Pancreas (tissue), 10 donors: ENCODE measurements at places on chromosomes 13 and 19. TPM values are rescaled to one million over a fixed set of nuclear protein-coding genes. Genes with fewer than 3 reads are reported as not detected.

- no peaks in the 10 kb centered on the region for H3K36me3 ChIP-seq
- H3K27ac ChIP-seq = no peak overlapping the region
- H3K4me3 ChIP-seq = no peak overlapping the region
- H3K27me3 ChIP-seq = no peaks in the 10 kb centered on the region
- no peak for DNase-seq
These were observed 164.0 kb downstream of the KLF5 start for GRCh38 chr13:73222627-73223305.

MEIS3 gene
- total RNA-seq = 4.1 TPM

MCEMP1 gene
- total RNA-seq = not detected

GRCh38 chr19:41804336-41804735 lies 7.9 kb downstream of the CEACAM3 start:
- H3K36me3 ChIP-seq = no peaks in the 10 kb centered on the region
- H3K27me3 ChIP-seq = no peaks in the 10 kb centered on the region
- no peak for DNase-seq
- no peaks in the 10 kb centered on the region for H3K4me1 ChIP-seq

ATP8A2 gene
- total RNA-seq = 0.06 TPM

DNA sequence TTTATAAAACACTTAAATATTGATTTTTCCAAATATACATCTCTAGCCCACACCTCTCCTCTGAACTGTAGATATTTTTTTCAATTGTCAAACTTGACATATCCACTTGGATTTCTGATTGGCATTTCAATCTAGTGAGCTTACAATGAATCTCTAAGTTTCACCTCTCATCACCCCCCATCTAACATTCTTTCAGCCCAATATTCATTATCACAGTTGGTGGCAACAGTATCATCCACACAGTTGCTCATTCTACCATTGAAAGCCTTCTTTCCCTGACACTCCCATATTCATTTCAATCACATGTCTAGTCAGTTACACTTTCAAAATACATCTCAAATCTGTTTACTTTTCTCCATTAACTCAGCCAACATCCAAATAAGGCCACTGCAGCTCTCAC lies 385.2 kb downstream of the PCDH20 start:
- no peak for DNase-seq
- no peaks in the 10 kb centered on the region for H3K27me3 ChIP-seq
- H3K4me3 ChIP-seq = no peak overlapping the region

DNA sequence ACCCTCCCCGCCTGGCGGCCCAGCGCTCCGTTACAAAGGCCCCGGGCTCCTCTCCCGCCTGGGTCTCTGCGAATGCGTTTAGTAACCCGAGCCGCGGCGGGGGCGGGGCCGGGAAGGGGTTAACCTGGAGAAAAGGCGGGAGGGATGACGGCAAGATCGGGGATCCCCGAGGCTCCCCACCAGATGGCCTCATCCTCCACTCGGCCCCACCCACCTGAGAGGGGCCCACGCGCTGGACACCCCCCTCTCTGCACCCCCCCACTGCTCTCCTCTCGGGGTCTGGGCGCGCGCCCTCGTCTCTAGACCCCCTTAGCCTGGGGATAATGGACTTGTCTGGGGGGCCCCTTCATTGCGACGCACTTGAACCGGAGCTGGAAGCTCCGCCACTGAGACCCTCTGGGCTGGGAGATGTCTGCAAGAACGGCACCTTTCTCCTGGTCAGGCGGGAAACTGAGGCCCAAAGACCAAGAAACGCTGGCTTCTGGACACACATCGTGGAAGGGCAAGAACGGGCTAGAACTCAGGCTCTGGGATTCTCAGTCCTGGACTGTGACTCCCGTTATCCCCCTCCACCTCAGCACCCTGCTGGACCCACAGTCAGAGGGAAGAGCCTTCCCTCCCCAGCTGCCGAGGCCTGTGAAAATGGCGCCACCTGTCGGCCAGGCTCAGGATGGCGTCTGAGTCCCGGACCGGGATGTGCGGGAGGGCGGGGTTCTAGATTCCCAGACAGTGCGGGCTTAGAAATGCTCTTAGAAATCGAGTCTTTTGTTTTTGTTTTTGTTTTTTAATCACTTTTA lies 2.9 kb upstream of the LTBP4 start:
- no peak overlapping the region for H3K4me3 ChIP-seq
- DNase-seq = peak; percentile 92
- H3K4me1 ChIP-seq = no peaks in the 10 kb centered on the region
- no peaks in the 10 kb centered on the region for H3K27me3 ChIP-seq

GRCh38 chr19:51647318-51647717 lies 693 bp upstream of the SIGLEC14 start:
- DNase-seq = no peak
- H3K4me3 ChIP-seq = no peak overlapping the region
- no peaks in the 10 kb centered on the region for H3K4me1 ChIP-seq
- no peak overlapping the region for H3K27ac ChIP-seq
- no peaks in the 10 kb centered on the region for H3K27me3 ChIP-seq
- H3K36me3 ChIP-seq = no peaks in the 10 kb centered on the region

OR4F17 gene
- not detected for total RNA-seq

DNA sequence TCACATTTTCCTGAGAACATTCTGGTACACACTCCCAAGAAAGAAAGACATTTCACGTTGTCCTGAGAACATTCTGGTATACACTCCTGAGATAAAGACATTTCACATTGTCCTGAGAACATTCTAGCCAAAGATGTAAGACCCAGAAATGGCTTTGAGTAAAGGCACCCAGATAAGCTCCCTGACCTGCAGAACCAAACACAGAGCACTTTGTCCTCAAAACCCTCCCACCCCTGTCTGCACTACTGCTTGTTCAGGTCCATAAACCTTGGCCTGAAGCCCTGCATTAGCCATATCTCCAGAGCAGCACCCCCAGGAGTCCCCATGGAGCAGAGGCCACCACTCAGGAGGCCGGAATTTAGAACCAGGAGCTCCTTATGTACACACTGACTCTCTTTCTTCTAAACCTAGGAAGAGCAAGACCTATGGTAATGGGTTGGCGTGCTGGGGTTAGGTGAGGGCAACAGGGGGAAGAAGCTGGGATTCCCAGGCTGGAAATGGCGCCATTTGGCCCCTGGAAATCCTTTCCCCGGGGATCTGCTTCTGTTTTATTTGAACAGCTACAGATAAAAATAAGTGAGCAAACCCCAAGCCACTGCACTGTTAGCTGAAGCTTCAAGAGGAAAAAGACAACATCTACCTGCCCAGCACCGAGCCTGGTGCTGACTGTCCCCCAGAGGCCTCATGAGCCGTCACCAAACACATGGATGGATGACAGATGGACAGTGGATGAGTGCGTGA lies 13.7 kb downstream of the GAS6 start:
- H3K27ac ChIP-seq = no peak overlapping the region
- no peaks in the 10 kb centered on the region for H3K27me3 ChIP-seq

GRCh38 chr13:38914070-38914469 lies 76.6 kb downstream of the STOML3 start:
- H3K27ac ChIP-seq = no peak overlapping the region
- no peaks in the 10 kb centered on the region for H3K36me3 ChIP-seq
- no peak overlapping the region for H3K4me3 ChIP-seq
- DNase-seq = no peak
- H3K27me3 ChIP-seq = no peaks in the 10 kb centered on the region

- no peaks in the 10 kb centered on the region for H3K36me3 ChIP-seq
- no peak for DNase-seq
- no peaks in the 10 kb centered on the region for H3K27me3 ChIP-seq
- no peak overlapping the region for H3K27ac ChIP-seq
These were observed 325.1 kb downstream of the EFNB2 start for GRCh38 chr13:106210324-106210723.

- no peak for DNase-seq
- H3K27me3 ChIP-seq = no peaks in the 10 kb centered on the region
- H3K4me1 ChIP-seq = no peaks in the 10 kb centered on the region
- H3K27ac ChIP-seq = no peak overlapping the region
- H3K4me3 ChIP-seq = no peak overlapping the region
These were observed 155.5 kb downstream of the TBC1D4 start for GRCh38 chr13:75326173-75327134.

DNA sequence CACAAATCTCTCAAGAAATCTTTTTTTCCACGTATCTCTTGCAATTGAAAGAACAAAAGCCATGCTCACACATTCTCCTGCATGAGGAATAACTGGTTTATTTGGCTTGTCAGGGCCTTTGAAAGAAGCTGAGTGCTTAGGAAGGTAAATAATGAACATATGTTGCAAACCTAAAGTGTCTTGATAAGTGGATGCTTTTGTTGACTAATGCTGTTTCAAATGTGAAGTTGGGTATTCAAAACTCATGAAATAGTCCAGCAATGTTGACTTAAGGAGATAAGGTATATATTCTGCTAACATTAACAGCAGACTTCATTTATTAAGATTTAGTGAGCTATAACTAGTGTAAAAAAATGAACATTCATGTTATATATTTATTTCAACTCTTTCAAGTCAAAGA lies 1792.7 kb upstream of the MIR17HG start:
- no peak overlapping the region for H3K27ac ChIP-seq
- H3K4me3 ChIP-seq = no peak overlapping the region
- H3K4me1 ChIP-seq = no peaks in the 10 kb centered on the region
- H3K36me3 ChIP-seq = no peaks in the 10 kb centered on the region
- DNase-seq = no peak

APBA3 gene
- total RNA-seq = 6.7 TPM

GRCh38 chr13:69912630-69913029 lies 195.0 kb upstream of the ATXN8OS start:
- H3K4me3 ChIP-seq = no peak overlapping the region
- no peak overlapping the region for H3K27ac ChIP-seq
- no peaks in the 10 kb centered on the region for H3K36me3 ChIP-seq
- peaks cover 3% of the 10 kb centered on the region for H3K27me3 ChIP-seq
- DNase-seq = no peak

ZNF566 gene
- 5.3 TPM for total RNA-seq

DNA sequence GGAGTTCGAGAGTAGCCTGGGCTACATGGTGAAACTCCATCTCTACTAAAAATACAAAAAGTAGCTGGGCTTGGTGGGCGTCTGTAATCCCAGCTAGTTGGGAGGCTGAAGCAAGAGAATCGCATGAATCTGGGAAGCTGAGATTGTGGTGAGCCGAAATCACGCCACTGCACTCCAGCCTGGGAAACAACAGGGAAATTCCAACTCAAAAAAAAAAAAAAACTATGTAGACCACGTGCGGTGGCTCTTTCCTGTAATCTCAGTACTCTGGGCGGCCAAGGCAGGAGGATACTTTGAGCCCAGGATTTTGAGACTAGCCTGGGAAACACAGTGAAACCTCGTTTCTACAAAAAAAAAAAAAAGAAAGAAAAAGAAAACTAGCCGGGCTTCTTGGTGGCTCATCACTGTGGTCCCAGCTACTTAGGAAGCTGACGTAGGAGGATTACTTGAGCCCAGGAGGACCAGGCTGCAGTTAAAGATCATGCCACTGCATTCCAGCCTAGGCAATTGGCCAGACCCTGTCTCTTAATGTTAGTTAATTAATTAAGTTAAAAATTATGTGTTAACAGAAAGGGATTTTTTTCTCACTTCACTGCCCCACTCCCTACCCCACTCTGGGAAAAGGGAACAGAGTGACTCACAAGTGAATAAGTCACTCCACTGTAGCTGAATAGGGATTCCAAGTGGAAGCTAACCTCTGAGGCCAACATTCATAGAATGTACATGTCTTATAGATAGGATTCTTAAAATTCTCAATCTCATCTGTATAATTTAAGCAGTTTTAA lies 2.2 kb downstream of the ZNF83 start:
- no peaks in the 10 kb centered on the region for H3K27me3 ChIP-seq
- no peak for DNase-seq
- no peak overlapping the region for H3K4me3 ChIP-seq

ZNF543 gene
- 1.5 TPM for total RNA-seq

TBC1D4 gene
- 19.7 TPM for total RNA-seq

- no peaks in the 10 kb centered on the region for H3K4me1 ChIP-seq
- no peaks in the 10 kb centered on the region for H3K27me3 ChIP-seq
- DNase-seq = no peak
- no peak overlapping the region for H3K27ac ChIP-seq
These were observed 58.5 kb downstream of the DGKH start for GRCh38 chr13:42106998-42107397.

DNA sequence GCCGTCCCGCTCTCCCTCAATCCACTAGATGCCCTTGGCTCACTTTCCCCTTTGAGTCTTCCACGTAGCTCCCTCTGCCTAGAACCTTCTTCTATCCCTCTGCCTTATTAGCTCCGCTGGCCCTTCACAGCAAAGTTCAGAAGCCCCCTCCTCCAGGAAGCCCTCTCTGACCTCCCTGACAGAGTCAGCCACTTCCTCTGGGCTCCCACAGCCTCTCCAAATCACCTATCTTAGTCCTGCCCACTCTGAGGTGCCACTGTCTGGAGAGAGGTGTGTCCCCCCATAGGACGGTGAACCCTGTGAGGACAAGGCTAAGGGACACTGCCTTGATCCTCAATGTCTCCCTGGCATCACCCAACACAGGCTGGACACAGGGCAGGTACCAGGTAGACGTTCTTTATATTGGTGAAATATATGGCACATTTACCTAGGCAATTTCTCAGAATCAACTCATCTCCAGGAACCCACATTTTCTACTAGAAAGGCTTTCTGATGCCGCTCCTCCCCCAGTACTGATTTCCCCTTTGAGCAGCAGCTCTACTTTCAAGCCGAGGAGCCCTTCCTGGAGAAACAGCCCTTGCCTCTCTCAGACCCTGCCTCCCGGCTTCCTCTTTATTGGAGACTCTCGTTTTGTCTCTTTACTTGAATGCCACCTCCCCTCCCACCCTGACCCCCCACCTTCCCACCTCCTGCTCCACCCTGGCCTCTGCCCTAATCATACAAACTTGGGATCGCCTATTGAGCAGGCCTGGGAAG lies 3.4 kb upstream of the TGFB1 start:
- H3K4me1 ChIP-seq = no peaks in the 10 kb centered on the region
- H3K4me3 ChIP-seq = no peak overlapping the region
- H3K27me3 ChIP-seq = no peaks in the 10 kb centered on the region
- DNase-seq = no peak

- DNase-seq = no peak
- H3K4me1 ChIP-seq = peaks cover 25% of the 10 kb centered on the region
- H3K36me3 ChIP-seq = no peaks in the 10 kb centered on the region
- peak overlapping the region; percentile 87 for H3K4me3 ChIP-seq
These were observed 1.1 kb downstream of the AKAP8L start for GRCh38 chr19:15417699-15418098.

TNFRSF19 gene
- total RNA-seq = 14.1 TPM

DNA sequence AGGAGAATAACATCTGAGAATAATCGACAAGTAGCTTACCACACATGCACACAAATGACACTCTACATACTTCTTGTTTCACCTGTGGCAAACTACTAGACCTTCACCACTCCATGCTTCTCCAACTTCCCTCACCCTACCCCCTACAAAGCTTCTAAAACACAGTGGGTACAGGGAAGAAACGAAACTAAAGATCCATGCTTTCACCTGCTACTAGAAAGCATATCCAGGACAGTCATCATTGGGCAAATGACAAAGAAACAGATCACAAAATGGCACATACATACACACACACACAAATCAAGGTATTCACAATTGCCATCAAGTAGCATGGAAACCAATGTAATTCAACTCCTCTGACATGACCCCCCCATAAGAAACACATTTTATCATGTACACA lies 10.6 kb downstream of the BRD4 start:
- peak overlapping the region; percentile 19 for H3K27ac ChIP-seq
- H3K36me3 ChIP-seq = no peaks in the 10 kb centered on the region
- H3K4me3 ChIP-seq = no peak overlapping the region
- H3K27me3 ChIP-seq = no peaks in the 10 kb centered on the region

ZNF836 gene
- total RNA-seq = 7.6 TPM
